ENCODE measurements at places on chromosomes 3 and 15.

DNA sequence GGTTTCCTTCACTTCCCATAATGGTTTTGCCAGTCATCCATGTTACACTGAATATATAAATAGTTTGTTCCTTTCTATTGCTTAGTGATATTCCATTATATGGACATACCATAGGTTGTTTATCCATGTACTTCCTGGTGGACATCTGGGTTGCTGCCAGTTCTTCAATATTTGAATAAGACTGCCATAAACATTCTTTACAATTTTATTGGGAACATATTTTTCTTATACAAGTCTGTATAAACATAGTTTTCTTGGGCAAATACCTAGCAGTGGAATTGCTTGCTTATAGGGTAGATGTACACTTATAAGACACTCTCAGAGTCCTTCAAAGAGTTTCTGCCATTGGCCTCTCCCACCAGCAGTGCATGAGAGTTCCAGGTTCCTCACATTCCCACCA is 231.4 kb downstream of the OPA1 start:
- DNase-seq, result no peak
- no peaks in the 10 kb centered on the region for H3K36me3 ChIP-seq
- H3K4me1 ChIP-seq, result no peaks in the 10 kb centered on the region
- H3K27me3 ChIP-seq, result no peaks in the 10 kb centered on the region

DNA sequence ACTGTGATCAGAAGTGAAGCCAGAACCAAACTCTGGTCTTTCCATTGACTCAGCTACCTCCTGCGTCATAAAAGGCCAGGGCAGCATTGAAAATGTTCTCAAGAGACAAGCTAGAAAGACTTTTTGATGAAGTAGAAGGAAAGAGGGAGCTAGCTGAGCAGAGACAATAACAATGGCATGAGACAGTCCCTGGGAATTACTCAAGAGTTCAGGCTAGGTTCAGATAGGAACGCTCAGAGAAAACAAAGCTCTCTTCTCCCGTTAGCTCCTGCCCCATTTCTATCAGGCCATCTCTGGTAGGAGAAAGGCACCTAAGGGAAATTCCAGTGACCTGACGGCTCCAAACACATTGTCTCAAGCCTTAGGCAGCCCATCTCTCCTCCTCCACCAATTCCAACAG is 7.0 kb upstream of the OXTR start:
- no peak overlapping the region for H3K4me3 ChIP-seq
- no peak for DNase-seq
- no peaks in the 10 kb centered on the region for H3K27me3 ChIP-seq
- H3K4me1 ChIP-seq, result no peaks in the 10 kb centered on the region
- H3K27ac ChIP-seq, result no peak overlapping the region

DNA sequence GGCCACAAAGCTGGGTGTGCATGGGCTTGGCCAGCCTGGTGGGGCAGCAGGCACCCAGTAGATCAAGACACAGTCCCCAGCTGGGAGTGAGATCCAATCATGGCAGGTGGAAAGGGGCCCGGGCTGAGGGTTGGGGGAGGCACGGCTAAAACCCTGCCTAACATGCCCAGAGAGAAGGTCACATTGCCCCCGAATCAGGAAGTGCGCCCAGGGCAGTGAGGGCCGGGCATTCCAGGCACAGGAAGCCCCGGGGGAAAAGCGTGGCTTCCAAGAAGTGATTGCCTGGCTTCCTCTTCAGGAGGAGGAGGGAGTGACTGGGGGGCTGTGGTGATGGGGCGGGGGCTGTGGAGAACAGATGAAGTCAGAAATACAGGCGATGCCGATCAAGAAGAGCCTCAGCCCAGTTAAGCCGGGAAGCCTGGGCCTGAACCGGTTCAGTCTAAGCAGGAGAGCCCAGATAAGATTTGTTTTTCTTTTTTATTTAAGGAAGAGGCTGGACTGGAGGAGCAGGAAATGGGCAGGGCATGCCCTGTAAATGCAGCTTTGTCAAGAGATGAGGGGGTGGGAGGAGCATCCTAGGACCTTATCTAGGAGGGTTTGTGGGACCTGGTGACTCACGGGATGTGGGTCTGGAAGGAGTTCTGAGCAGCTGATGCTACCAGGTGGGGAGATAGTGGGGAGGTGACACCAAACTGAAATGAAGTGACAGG is 83.9 kb downstream of the CHSY1 start:
- H3K4me1 ChIP-seq, result peaks cover 13% of the 10 kb centered on the region
- H3K4me3 ChIP-seq, result no peak overlapping the region
- H3K27ac ChIP-seq, result no peak overlapping the region
- no peaks in the 10 kb centered on the region for H3K36me3 ChIP-seq

DNA sequence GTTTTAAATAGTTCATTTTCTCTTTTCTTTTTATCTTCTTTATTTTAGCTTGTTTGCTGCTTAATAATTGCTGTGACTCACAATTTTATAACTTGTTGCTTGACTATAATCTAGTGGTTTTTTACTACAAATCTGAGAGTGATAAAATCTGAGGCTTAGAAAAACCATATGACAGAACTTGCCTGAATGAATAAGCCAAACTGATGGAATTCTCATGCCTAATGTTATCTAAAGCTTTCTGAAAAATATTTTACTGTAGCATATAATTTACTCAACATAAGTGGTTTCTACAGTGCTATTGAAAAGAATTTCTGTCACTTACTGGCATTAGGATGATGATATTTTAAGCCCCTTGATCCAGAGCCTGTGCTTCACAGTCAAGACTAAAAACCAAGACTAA is 175.1 kb downstream of the VGLL3 start:
- DNase-seq, result no peak
- no peaks in the 10 kb centered on the region for H3K4me1 ChIP-seq
- no peak overlapping the region for H3K27ac ChIP-seq

- no peak overlapping the region for H3K4me3 ChIP-seq
- H3K27me3 ChIP-seq, result no peaks in the 10 kb centered on the region
- H3K4me1 ChIP-seq, result no peaks in the 10 kb centered on the region
- H3K36me3 ChIP-seq, result no peaks in the 10 kb centered on the region
These were observed 299.1 kb upstream of the TLE3 start for GRCh38 chr15:70396807-70397206.

- peaks cover 3% of the 10 kb centered on the region for H3K36me3 ChIP-seq
- H3K4me3 ChIP-seq, result no peak overlapping the region
- no peaks in the 10 kb centered on the region for H3K27me3 ChIP-seq
These were observed 40.7 kb downstream of the SNRK start for GRCh38 chr3:43326891-43327581.

- peaks cover 16% of the 10 kb centered on the region for H3K4me1 ChIP-seq
- H3K36me3 ChIP-seq, result no peaks in the 10 kb centered on the region
- no peaks in the 10 kb centered on the region for H3K27me3 ChIP-seq
These were observed 72.7 kb downstream of the CMTM8 start for GRCh38 chr3:32310918-32311839.
